ENCODE measurements at places on chromosomes 1 and 21.

DNA sequence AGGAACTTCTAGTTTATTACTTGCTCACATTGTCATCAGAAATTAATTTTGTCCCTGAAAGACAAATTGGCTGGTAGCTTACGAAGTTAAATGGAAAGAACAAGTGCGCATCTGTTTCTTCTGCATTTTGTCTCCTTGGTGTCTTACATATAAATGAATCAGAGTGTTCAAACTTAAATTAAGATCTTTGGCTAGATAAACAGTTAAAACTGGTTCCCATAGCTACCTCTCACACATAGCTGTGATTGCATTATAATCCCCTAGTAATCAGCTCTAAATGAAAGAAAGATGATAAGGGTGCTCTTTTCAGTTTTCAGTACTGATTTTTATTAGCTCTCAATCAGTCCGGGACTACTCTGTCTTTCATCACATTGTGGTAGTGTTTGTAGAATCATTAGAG lies 124.2 kb upstream of the LMO4 start:
- DNase-seq, result no peak

DNA sequence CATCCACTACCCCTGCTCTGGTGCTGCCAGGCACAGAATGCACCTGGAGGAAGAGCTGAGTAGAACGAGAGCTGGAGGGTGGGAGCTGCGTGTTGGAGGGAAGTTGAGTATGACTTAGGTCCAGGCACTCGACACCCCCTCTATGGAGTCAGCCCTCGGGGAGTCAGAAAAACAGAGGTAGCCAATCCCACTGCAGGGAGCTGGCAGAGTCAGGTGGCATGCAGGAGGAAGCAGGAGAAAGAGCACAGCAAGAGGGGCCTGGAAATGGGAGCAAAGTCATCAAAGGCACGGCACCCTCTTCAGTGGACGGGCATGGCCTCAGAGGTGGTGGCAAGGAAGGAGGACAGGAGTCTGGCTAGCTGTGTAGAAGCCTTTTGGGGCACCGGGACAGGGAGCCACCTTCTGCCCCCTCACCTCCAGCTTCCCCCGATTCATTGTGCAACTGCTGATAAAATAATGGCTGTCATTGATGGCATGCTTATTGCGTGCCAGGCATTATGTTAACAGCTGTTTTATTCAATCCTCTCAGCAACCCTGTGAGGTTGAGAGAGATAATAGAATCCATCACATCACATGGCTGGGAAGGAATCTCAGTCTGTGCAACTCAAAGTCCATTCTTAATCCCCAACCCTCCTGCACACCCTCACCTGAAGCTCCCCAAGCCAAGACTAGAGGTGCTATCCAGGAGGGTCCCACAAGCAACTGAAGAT lies 42.0 kb downstream of the C1orf198 start:
- DNase-seq, result no peak

GRCh38 chr1:61397935-61398334 lies 315.6 kb downstream of the NFIA start:
- DNase-seq, result peak; percentile 19

GRCh38 chr1:1876335-1876930 lies 14.5 kb downstream of the GNB1 start:
- no peak for DNase-seq

DNA sequence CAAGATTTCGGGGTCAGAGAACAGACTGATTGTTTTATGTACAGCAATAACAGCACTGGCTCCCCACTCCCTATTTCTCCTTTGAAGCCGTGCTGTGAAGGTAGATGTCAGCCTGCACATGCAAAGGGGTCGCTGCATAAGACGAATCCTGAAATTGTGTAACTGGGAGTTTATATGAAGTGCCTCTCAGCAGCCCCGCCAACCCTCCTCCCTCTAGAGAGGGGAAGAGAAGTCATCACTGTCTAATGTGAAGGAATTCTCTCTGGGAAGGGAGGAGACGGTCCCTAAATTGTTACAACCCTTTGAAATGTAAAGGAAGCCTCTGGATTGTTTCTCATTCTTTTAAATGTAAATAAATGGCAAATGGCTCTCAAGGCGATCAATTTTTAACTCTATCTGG lies 545.3 kb downstream of the PLA2G4A start:
- no peak for DNase-seq

DNA sequence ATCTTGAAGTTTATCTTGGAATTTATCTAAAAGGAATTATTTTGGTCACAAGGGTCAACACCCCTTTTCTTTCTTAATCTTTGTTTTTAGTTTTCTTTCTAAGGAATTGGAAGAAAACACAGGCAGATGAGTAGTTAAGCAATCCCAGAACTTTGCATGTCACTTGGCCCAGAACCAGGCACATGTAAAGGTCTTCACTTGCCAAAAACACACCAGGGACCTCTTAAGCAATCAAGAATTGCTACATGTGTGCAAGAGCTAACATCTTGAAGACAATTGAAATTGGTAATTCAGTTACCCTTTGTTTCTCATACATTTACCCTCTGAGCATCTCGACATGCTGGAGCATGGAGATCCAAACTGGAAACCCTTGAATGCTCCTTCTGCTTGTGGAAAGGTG lies 114.2 kb downstream of the ZC3H11B start:
- no peak for DNase-seq

DNA sequence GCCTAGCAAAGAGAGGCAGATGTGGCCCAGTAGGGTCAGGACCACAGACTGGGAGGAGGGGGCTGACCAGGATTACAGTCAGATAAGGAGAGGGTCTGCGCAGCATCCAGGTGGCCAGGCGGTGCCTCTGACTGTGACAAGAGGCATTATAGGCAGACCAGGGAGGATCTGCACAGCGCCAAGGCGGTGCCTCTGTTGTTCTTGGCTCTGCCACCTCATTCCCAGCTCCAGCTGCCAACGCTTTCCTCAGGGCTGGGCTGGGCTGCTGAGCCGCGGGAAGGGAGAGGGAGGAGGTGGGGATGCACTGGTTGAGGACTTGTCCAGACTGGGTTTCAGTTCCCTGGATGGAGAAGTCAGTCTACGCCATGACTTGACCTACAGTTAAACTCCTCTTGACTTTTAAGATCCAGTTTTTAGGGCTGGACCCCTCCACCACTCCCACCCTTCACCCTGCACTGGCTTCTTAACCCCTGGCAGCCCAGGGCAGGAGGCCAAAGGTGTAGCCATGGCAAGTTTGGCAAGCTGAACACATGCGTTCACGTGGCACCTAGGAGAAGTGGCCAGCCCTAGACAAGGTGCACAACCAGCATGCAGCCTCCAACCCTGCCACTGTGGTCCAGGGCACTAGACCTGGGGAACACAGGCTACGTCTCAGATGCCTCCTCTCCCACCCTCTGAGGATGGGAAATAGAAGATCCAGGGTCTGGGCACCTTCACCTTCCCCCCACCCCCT lies 4.5 kb upstream of the CRABP2 start:
- DNase-seq, result peak; percentile 71

GRCh38 chr1:23354245-23354644 lies 10.2 kb upstream of the HNRNPR start:
- DNase-seq, result no peak

GRCh38 chr1:246565751-246566127 lies 322 bp downstream of the TFB2M start:
- no peak for DNase-seq

- DNase-seq, result no peak
Measured at GRCh38 chr1:224065455-224065854, 48.5 kb upstream of the FBXO28 start.

GRCh38 chr1:39877980-39878956 lies 5.0 kb downstream of the TRIT1 start:
- no peak for DNase-seq

DNA sequence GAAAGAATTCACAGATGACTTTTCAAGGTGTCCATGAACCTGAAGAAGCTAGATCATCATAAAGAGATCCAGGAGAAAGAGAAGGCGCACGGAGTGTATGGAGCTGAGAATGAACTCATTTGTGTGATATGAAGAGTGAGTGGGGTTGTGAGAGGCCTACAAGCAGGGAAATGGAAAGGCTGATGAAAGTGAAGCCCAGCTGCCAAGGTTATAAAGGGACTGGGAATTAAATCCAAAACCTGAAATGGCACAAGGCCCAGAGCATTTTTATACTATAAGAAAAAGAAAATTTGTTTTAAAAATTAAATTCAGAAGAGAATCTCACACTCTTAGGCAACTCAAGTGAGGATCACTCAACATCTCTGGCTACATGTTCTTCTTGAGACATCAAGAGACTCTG lies 43.4 kb downstream of the HSD3B1 start:
- no peak for DNase-seq

GRCh38 chr1:91803847-91804545 lies 82.0 kb downstream of the TGFBR3 start:
- no peak for DNase-seq

DNA sequence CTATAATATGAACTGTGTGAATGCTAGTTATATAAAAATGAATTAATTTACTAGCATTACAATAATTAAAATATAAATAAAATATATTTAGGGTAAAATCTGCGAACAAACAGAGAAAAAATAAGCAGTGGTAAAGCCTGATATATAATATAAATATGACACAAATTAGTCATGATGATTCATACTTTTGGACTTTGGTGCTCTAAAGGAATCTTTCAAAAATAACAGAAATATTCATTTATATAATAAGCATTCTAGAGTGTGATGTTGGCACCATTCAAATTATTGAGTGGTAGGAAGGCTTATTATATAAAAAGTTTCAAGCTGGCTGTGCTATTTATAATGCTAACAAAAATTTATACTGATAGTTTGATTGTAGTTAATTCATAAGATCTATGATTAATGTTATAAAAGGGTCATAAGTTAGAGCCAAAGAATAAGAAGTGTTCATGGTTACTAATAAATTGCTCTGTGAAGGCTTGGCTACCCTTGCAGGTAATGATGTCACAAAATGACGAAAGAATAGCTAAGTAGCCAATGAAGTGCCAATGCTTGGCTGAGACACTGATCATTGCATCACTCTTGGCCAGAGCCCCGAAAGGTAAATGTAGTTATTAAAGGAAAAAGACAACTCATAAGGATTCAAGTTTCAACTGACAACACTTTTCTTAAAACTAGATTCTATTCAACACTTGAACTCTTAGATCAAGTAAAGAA lies 108.7 kb downstream of the USH2A start:
- DNase-seq, result no peak

Measured in SK-N-DZ (cell line).